ENCODE measurements at places on chromosomes 1 and 21. TPM values are rescaled to one million over a fixed set of nuclear protein-coding genes. Genes with fewer than 3 reads are reported as not detected.

DNA sequence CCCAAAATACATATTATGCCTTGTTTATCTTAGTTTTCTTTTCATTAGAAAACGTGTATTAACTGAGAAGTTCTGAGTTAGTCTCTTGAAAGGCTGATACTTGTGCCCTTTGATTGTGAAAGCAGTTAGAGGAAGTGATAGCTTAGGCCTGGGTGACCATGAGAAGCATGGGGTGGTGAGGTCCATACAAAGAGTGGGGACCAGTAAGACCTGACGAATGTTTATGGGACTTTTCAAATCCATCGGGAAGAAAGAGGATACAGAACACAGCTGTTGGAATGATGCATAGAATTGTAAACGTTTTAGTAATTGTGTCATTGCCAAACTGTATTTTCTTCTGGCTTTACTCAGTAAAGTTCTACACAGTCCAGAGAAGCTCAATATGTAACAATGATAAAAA lies 259.8 kb downstream of the LMO4 start:
- DNase-seq = no peak

GRCh38 chr1:17861685-17862084 lies 106.6 kb downstream of the ACTL8 start:
- DNase-seq = no peak

Gene THEM5
- total RNA-seq = not detected

Gene AKNAD1
- total RNA-seq = 1.6 TPM

- DNase-seq = peak; percentile 35
Measured at GRCh38 chr21:41121785-41122415, 46.1 kb upstream of the BACE2 start.

- peak; percentile 90 for DNase-seq
Measured at GRCh38 chr1:50603274-50604271, 180.3 kb upstream of the DMRTA2 start.

Gene CGN
- total RNA-seq = 3.6 TPM

Gene KCNJ15
- 35.6 TPM for total RNA-seq

Gene TBX19
- total RNA-seq = 0.32 TPM

Data from foreskin keratinocyte (primary cell).